ENCODE measurements at places on chromosomes 1 and 21. TPM values are rescaled to one million over a fixed set of nuclear protein-coding genes. Genes with fewer than 3 reads are reported as not detected.

GRCh38 chr1:204572923-204573922 lies 57.0 kb downstream of the MDM4 start:
- H3K4me3 ChIP-seq, result no peak overlapping the region
- no peak for DNase-seq
- no peaks in the 10 kb centered on the region for H3K36me3 ChIP-seq
- H3K27ac ChIP-seq, result no peak overlapping the region
- H3K4me1 ChIP-seq, result peaks cover 7% of the 10 kb centered on the region
- H3K27me3 ChIP-seq, result no peaks in the 10 kb centered on the region

The FCGR3A gene
- total RNA-seq, result 0.17 TPM

- H3K4me3 ChIP-seq, result no peak overlapping the region
- no peak overlapping the region for H3K27ac ChIP-seq
- DNase-seq, result no peak
- H3K27me3 ChIP-seq, result no peaks in the 10 kb centered on the region
- H3K4me1 ChIP-seq, result no peaks in the 10 kb centered on the region
These were observed 276.2 kb downstream of the KCNH1 start for GRCh38 chr1:210857705-210858104.

The MRAP gene
- total RNA-seq, result not detected

DNA sequence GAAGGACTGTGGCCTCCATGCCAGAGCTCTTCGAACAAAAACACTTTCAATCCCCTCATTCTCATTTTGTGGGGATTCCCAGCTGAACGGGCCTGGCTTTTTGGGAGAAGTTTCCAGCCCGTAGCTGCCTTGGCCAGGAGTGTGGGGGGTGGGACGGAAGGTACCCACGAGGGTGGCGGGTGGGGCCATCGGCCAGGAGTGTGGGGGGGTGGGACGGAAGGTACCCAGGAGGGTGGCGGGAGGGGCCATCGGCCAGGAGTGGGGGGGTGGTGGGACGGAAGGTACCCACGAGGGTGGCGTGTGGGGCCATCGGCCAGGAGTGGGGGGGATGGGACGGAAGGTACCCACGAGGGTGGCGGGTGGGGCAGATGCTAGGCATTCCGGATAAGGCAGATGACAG lies 71.7 kb upstream of the ZBTB18 start:
- no peaks in the 10 kb centered on the region for H3K36me3 ChIP-seq
- no peak for DNase-seq
- H3K27me3 ChIP-seq, result peaks cover 26% of the 10 kb centered on the region
- no peak overlapping the region for H3K27ac ChIP-seq
- H3K4me1 ChIP-seq, result no peaks in the 10 kb centered on the region

GRCh38 chr1:9331016-9331415 lies 38.3 kb downstream of the SPSB1 start:
- no peak for DNase-seq
- no peak overlapping the region for H3K4me3 ChIP-seq
- peaks cover 6% of the 10 kb centered on the region for H3K4me1 ChIP-seq
- no peaks in the 10 kb centered on the region for H3K27me3 ChIP-seq

DNA sequence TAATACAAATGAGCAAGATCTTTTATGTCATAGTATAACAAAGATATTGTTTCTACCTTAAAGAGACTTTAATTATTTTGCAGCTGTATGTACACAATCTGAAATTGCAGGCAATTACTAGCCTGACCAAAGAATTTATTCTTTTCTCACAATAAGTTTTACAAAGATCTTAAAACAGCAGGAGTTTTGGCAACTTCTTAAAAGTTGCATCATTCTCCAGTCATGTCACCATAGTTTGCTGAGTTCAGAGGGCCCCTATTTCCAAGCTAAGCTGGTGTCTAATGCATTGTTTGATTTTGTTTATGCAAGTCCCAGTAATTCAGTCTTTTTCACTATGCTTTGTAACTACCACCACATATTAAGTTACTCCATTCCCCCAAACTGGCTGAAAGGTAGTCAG lies 114.8 kb downstream of the DNAH14 start:
- H3K4me1 ChIP-seq, result no peaks in the 10 kb centered on the region
- no peaks in the 10 kb centered on the region for H3K27me3 ChIP-seq
- no peaks in the 10 kb centered on the region for H3K36me3 ChIP-seq

DNA sequence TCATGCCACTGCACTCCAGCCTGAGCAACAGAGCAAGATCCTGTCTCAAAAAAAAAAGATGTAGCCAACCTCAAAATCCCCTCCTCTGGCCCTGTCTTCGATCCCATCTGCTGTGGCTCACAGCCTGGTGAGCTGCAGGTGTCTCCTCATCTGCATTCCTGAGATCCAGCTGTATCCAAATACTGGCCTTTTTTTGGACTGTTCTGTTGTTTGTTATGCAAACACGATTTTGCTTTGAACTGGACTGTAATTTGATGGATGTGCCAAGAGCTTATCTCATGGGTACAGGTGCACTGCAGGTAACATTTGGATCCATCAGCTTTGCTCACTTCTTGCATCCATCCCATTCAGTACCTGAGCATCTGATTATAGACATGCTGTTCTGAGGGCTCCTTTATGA lies 14.1 kb upstream of the FAM43B start:
- H3K4me3 ChIP-seq, result no peak overlapping the region
- H3K4me1 ChIP-seq, result no peaks in the 10 kb centered on the region
- DNase-seq, result no peak
- H3K27me3 ChIP-seq, result no peaks in the 10 kb centered on the region

Measured in HCT116 (cell line).